ENCODE measurements at places on chromosomes 1 and 21.

DNA sequence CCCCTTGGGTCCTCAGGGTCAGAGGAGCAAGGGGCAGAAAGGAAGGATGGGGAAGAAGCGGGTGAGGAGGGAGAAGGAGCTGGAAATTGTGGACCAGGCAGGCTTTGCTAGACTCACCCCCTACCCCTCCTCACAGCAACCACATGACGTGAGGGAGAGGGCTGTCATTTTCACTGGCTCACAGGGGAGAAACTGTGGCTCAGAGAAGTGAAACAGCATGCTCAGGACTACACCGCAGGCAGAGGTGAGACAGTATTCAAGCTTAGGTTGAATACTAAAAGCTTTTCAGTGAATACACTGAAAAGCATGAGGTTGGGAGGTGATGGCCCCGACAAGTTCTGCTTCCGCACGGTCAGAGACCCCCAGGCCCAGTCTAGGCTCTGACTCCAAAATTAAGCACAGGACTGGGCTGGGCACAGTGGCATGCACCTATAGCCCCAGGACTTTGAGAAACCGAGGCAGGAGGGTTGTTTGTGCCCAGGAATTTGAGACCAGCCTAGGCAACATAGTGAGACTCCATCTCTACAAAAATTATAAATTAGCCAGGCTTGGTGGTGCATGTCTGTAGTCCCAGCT lies 1.2 kb upstream of the CLEC20A start:
- H3K4me3 ChIP-seq = no peak overlapping the region
- no peaks in the 10 kb centered on the region for H3K27me3 ChIP-seq
- DNase-seq = no peak
- no peaks in the 10 kb centered on the region for H3K36me3 ChIP-seq
- no peaks in the 10 kb centered on the region for H3K4me1 ChIP-seq

GRCh38 chr1:30536530-30536929 lies 186.9 kb downstream of the MATN1 start:
- no peaks in the 10 kb centered on the region for H3K36me3 ChIP-seq
- no peaks in the 10 kb centered on the region for H3K4me1 ChIP-seq
- no peak for DNase-seq

- no peaks in the 10 kb centered on the region for H3K4me1 ChIP-seq
- no peak for DNase-seq
- H3K4me3 ChIP-seq = no peak overlapping the region
Observed at GRCh38 chr21:43936247-43936967, 71.4 kb downstream of the AGPAT3 start.

GRCh38 chr1:26546375-26546774 lies 16.8 kb downstream of the RPS6KA1 start:
- no peak overlapping the region for H3K4me3 ChIP-seq
- H3K27me3 ChIP-seq = no peaks in the 10 kb centered on the region
- H3K36me3 ChIP-seq = no peaks in the 10 kb centered on the region
- DNase-seq = no peak
- H3K27ac ChIP-seq = no peak overlapping the region

- H3K4me3 ChIP-seq = no peak overlapping the region
- H3K27me3 ChIP-seq = no peaks in the 10 kb centered on the region
- H3K36me3 ChIP-seq = no peaks in the 10 kb centered on the region
Observed at GRCh38 chr1:106836708-106837107, 219.8 kb upstream of the PRMT6 start.

DNA sequence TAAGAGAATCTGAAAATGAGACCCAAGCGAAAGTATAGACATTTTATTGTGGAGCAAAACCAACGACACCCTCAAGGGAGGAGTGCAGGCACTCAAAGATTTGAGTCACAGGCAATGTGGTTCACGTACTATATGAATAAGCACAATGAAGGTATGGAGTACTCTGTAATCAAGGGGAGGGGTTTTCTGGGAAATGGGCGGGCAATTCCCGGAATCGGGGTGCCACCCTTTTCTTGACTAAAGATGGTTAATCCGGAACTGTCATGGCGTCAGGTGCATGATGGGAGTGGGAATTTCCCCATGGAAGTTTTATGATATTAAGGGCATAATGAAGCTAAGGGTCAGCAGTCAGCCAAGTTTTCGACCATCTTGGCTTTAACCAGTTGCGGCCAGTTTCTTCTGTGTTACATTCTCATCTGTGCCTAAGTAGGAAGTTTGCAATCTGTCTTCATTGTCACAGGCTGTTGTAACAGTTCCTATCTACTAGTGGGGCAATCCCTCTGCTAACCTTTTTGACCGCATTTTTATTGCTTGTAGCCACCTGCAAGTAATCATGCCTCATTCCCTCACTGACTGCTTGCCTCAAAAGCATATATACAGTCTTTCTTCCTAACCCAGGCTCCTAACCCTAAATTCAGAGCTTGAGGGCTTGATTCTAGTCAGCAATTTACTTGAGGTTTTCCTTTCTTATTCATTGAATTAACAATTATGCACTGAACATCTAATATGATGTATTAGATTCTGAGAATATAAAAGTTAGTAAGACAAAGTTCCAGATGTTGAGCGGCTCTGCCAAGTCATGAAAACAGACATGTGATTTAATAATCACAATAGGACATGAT lies 775 bp upstream of the AIM2 start:
- H3K27me3 ChIP-seq = no peaks in the 10 kb centered on the region
- H3K27ac ChIP-seq = no peak overlapping the region
- H3K4me3 ChIP-seq = no peak overlapping the region
- H3K36me3 ChIP-seq = no peaks in the 10 kb centered on the region
- H3K4me1 ChIP-seq = peaks cover 14% of the 10 kb centered on the region

DNA sequence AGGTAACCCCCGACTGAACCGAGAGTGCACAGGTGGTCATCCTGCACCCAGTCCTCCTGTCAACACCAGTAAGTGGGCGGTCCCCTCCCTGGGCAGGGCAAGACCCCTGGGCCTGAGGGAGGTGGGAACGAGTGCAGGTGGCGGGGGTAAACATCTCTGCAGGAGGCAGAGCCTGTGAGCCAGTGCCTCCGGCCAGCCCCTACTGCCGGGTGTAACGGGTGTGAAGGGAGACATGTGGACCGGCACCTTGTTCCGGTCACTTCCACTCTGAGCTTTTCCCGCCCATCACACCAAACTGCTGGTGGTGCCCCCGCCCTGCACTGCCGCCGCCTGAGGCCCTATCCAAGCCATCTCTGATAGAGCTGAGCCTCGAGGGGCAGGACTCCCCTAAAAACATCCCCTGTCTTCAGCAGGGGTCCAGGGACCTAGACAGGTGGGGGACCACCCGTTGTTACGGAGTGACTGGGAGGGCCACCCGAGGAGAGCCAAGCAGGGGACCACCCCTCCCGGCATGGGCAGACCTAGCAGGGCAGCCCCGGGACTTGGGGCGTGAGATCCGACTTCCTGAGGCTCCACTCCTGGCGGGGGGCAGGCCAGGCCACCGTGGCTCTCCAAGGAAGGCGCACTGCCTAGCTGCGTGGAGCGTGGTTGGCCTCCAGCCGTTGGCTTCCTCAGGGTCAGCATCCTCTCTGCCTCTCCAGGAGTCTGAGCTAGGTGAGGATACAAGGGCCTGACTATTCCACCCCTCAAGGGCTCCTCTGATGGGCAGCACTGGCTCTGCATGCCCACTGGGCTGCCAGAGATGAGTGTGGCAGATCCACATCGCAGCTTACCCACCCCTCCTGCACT lies 43.8 kb upstream of the LBR start:
- H3K4me3 ChIP-seq = no peak overlapping the region
- H3K27ac ChIP-seq = no peak overlapping the region
- H3K36me3 ChIP-seq = no peaks in the 10 kb centered on the region
- no peaks in the 10 kb centered on the region for H3K27me3 ChIP-seq
- no peak for DNase-seq

- DNase-seq = no peak
- no peaks in the 10 kb centered on the region for H3K27me3 ChIP-seq
- no peaks in the 10 kb centered on the region for H3K36me3 ChIP-seq
- H3K4me3 ChIP-seq = no peak overlapping the region
Observed at GRCh38 chr1:150601540-150601939, 22.1 kb upstream of the MCL1 start.

DNA sequence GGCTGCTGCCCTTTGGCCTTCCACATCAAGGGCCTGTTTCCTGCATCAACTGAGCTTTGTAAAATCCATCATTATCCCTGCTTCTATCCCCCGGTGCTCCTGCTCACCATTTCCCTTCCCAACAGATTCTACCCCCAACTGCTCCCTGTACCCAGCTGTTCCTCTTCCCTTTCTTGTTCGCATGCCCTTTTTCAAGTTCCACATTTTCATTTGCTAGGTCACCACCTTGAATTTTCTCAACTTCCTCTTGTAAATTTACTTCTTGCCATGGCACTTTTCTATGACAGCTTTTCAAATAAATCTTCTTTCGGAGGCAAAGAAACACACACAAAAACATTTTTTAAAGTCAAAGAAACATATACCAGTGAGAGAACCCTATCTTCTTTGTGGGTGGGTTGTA lies 330.5 kb upstream of the ADGRL2 start:
- H3K4me1 ChIP-seq = no peaks in the 10 kb centered on the region
- H3K27ac ChIP-seq = no peak overlapping the region
- no peak for DNase-seq
- no peaks in the 10 kb centered on the region for H3K27me3 ChIP-seq
- no peaks in the 10 kb centered on the region for H3K36me3 ChIP-seq
- H3K4me3 ChIP-seq = no peak overlapping the region

- H3K36me3 ChIP-seq = no peaks in the 10 kb centered on the region
- H3K27ac ChIP-seq = peak overlapping the region; percentile 0
- no peaks in the 10 kb centered on the region for H3K27me3 ChIP-seq
- H3K4me1 ChIP-seq = peaks cover 15% of the 10 kb centered on the region
- H3K4me3 ChIP-seq = no peak overlapping the region
Observed at GRCh38 chr1:46134660-46135331, 2.4 kb upstream of the PIK3R3 start.

GRCh38 chr1:113963281-113963906 lies 15.9 kb upstream of the OLFML3 start:
- no peak for DNase-seq
- H3K4me3 ChIP-seq = no peak overlapping the region
- H3K4me1 ChIP-seq = no peaks in the 10 kb centered on the region
- peaks cover 51% of the 10 kb centered on the region for H3K36me3 ChIP-seq
- H3K27me3 ChIP-seq = no peaks in the 10 kb centered on the region

GRCh38 chr1:214506972-214507431 lies 44.4 kb downstream of the PTPN14 start:
- no peak for DNase-seq
- no peaks in the 10 kb centered on the region for H3K27me3 ChIP-seq
- H3K4me3 ChIP-seq = no peak overlapping the region
- no peaks in the 10 kb centered on the region for H3K36me3 ChIP-seq
- no peak overlapping the region for H3K27ac ChIP-seq

DNA sequence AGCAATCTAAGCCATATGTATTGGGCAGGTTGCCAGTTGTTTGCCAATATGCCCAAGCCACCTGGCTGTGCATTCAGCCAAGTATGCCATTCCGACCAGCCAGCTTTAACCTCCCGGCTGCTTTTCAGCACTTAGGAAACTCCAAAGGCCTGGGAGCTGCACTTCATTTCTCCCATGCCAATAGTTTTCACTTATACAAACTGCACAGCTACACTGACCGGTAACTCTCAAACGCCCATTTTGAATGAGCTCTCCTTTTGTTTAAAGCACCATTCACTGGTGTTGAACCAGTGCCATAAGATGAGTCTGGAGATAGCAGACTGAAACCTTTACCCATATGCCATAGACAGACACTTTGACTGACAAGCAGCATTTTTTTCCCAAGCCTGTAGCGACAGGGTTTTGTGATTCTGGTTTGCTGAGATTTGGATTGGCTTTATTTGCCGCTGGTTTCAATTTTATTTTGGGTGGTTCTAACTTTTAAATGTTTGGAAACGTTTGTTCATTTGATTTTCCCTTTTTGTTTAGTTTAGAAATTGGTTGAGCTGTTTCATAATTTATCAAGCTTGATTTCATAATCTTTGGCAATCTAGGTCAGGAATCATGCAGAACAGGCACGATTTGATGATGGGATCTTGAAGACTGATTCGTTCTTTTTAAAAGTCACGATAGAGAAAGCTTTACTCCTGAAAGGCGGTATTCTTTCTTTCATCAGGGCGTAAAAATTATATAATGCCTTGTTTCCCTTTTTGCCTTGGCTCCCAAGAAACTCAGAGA lies 144.6 kb downstream of the NFIA start:
- no peak overlapping the region for H3K27ac ChIP-seq
- H3K27me3 ChIP-seq = no peaks in the 10 kb centered on the region
- H3K4me3 ChIP-seq = no peak overlapping the region
- H3K36me3 ChIP-seq = no peaks in the 10 kb centered on the region

- H3K36me3 ChIP-seq = peaks cover 69% of the 10 kb centered on the region
- H3K27ac ChIP-seq = no peak overlapping the region
- no peak overlapping the region for H3K4me3 ChIP-seq
- H3K4me1 ChIP-seq = no peaks in the 10 kb centered on the region
- no peak for DNase-seq
- H3K27me3 ChIP-seq = no peaks in the 10 kb centered on the region
Observed at GRCh38 chr1:160353223-160353622, 10.0 kb downstream of the NCSTN start.

- no peak for DNase-seq
- no peaks in the 10 kb centered on the region for H3K36me3 ChIP-seq
- no peak overlapping the region for H3K4me3 ChIP-seq
- no peaks in the 10 kb centered on the region for H3K4me1 ChIP-seq
- H3K27me3 ChIP-seq = no peaks in the 10 kb centered on the region
Observed at GRCh38 chr1:113353580-113353979, 36.7 kb upstream of the MAGI3 start.

- peaks cover 7% of the 10 kb centered on the region for H3K4me1 ChIP-seq
- H3K27ac ChIP-seq = no peak overlapping the region
- H3K27me3 ChIP-seq = no peaks in the 10 kb centered on the region
Observed at GRCh38 chr1:222167111-222167510, 380.8 kb downstream of the HHIPL2 start.

- H3K4me3 ChIP-seq = no peak overlapping the region
- no peaks in the 10 kb centered on the region for H3K27me3 ChIP-seq
- no peaks in the 10 kb centered on the region for H3K4me1 ChIP-seq
- no peaks in the 10 kb centered on the region for H3K36me3 ChIP-seq
- H3K27ac ChIP-seq = no peak overlapping the region
- no peak for DNase-seq
Observed at GRCh38 chr1:24139841-24140425, 3.0 kb downstream of the IL22RA1 start.

DNA sequence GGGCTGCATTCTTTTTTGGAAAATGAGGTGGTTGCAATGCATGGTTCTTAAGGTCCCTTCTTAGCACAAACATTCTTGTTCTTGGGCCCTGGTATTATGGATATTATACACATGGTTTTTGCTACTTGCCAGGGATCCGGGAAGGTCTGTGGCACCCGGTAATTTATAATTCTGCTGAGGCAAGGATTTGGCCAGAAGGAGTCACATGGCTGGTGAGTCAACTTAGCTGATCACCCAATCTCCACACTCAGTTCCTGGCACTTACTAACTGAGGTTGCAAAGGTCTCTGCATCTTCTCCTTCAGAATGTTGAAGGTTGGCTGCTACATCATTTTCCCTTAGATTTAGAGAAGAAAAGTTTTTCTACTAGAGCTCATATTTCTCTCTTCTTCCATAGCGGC lies 112.5 kb downstream of the ROR1 start:
- DNase-seq = no peak
- no peaks in the 10 kb centered on the region for H3K27me3 ChIP-seq
- no peak overlapping the region for H3K27ac ChIP-seq
- peaks cover 4% of the 10 kb centered on the region for H3K4me1 ChIP-seq

GRCh38 chr1:17086751-17087150 lies 32.5 kb downstream of the PADI2 start:
- no peak overlapping the region for H3K27ac ChIP-seq
- no peaks in the 10 kb centered on the region for H3K27me3 ChIP-seq
- no peak for DNase-seq
